Activated B cell treated with CpG ODN at 0.5 μM for 24 hours (primary cell): ENCODE measurements at places on chromosomes 5 and 9. TPM values are rescaled to one million over a fixed set of nuclear protein-coding genes. Genes with fewer than 3 reads are reported as not detected.
A peak's percentile ranks its signal among the peaks of the same experiment; 100 is the strongest.

DNA sequence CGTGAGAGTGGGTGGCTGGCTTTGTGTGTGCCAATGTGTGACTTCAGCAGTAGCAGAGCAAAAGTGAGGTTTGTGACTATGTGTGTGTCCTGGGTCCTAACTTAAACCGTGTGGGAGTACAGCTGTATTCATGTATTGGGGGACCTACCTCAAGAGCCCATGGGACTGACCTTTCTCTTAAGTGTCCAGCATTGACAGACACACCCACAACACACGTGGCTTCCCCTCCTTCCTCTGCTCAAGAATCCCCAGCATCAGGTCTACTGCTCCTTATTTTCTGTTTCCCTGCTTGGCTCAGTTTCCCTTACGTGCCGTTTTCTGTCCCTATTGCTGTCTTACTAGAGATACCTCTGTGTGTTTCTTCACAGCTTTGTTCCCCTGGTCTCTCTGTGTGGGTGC is 616 bp downstream of the IL11RA start:
- DNase-seq, result no peak

DNA sequence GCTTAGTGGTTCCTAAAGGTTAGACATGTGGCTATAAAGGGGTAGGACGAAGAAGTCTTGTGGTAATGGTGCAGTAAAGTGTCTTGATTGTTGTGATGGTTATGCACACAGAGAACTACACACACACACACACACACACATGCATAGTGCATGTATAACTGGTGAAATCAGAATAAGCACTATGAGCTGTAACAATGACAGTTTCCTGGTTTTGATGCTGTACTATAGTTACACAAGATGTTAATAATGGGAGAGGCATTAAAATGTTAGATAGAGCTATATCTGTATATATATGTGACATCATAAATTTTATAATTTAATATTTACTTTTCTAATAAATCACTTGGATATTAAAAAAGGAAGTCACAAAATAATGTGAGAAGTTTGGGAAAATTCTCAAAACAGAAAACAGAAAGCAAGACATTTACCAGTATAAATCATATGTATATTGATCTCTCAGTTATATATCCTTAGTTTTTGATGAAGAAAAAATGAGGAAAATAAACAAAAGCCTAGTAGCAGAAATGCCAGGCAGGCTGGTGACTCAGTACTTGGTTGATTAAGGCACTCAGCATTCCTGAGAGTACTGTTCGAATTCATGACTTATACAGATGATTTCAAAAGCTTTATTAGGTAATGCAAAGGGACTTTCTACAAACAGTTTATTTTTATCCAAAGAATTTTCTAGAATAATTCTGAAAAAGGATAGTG is 350.5 kb upstream of the DAB2 start:
- no peak for DNase-seq

DNA sequence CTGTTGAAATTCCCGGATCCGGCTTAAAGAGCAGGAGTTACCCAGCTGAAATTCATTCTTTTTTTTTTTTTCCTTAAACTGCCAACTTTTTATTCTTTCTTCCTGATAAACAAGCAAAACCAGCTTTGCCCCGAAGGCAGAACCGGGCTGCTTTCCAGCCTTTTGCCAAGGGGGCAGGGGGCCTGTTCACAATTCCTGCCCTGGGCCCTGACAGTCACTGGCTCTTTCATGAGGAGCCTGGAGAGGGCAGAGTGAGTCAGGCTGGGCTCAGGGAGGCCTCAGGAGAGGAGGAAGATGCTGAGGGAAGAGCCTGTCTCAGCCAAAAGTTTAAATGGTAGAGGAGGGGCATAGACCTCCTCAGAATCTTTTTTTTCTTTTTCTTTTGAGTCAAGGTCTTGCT is 4.8 kb downstream of the GLIPR2 start:
- no peak for DNase-seq

DNA sequence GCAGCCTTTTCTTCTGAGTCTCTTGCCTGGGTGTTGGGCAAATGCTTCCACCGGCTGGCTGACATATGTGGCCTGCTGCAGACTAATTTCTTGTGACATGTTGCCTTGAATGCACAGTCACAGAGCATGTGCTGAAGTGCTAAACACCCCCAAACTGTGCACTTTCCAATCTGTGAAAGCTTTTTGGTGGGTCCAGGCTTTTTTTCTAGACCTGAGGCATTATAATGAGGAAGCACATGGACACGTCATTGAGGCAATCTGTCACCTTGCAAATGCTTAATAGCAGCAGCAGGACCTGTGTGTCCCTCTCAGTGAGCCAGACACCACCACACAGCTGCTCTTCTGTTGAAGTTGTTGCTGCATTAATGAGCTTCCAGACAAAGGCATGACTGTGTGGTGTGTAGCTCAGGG is 274.7 kb downstream of the ELAVL2 start:
- DNase-seq, result no peak

- DNase-seq, result peak; percentile 57
Measured at GRCh38 chr9:6758498-6759184, 868 bp downstream of the KDM4C start.

MEF2C gene
- 348 and 359 TPM in 2 replicates for total RNA-seq

ACOT12 gene
- not detected in 2 replicates for total RNA-seq
